RPMI8226 (cell line): ENCODE measurements at places on chromosomes 1 and 21.

- DNase-seq: no peak
These were observed 454.4 kb upstream of the ADGRL4 start for GRCh38 chr1:79460773-79461436.

- no peak for DNase-seq
These were observed 49.9 kb downstream of the UMODL1 start for GRCh38 chr21:42120903-42121535.

DNA sequence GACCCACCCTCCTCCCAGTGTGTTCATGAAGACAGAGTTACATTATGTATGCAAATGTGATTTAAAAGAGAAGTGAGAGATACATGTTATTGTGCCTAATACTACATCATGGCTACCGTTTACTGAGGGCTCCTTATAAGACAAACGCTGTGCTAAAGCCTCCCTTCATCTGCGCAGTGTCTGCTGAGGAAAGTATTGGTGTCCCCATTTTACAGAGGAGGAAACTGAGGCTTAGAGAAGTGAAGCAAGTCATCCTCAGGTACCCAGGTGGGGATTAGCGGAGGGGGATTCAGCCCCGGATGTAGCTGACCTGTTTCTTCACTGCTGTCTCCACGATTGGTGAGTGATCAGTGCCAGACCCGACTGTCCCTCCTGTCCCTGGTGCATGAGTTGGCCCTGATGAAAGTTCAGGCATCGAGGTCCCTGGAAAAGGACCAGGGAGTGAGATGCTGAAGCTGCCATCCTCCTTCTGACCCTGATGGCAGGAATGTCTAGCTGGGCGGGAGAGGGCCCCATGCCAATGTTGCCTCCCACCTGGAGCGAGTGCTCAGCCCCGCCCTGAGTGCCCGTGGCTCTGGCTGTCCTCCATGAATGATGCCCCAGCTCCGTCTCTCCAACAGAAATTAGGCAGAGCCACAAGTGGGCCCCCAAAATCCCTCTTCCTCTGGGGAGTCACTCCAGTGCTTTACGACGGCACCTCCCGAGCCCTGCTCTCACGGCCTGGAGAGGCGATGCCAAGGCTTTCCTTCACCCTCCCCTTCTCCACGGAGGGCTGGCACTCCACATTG lies 204.7 kb downstream of the KAZN start:
- DNase-seq: no peak

GRCh38 chr1:24930260-24931145 lies at the start of gene RUNX3:
Gene RUNX3 (minus strand): TSS chr1:24930276. CDS start chr1:24929868, 408 bp downstream.
- DNase-seq: peak; percentile 97

DNA sequence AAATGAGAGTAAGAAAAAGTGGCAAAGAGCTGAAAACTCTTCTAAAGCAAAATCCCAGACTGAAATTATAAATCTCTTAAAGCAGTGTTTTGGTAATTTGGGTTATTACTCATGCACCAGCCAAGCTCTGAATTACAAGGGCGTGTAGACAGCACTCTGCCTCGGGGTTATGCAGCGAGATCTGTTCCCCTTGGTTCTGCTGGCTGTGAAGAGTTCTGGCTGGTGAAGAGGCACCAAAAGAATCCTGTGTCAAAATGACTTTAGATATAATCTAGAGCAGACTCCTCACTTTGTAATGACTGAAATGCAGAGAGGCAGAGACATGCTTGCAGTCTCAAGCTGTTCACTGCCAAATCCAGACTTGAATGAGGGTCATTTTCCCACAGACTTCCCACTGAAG lies 461.8 kb upstream of the CXADR start:
- no peak for DNase-seq
